ENCODE measurements at places on chromosomes 2 and 18.

GRCh38 chr2:217836901-217837491 lies 165.8 kb downstream of the TNS1 start:
- DNase-seq: no peak

GRCh38 chr2:210584834-210585233 lies 28.4 kb downstream of the CPS1 start:
- no peak for DNase-seq

GRCh38 chr2:229375251-229375650 lies 104.2 kb upstream of the PID1 start:
- no peak for DNase-seq

GRCh38 chr18:13800505-13801259 lies 23.3 kb upstream of the MC5R start:
- DNase-seq: no peak

- no peak for DNase-seq
Measured at GRCh38 chr2:149715005-149715592, 127.5 kb upstream of the MMADHC start.

- no peak for DNase-seq
Measured at GRCh38 chr2:33494877-33495641, 18.6 kb downstream of the RASGRP3 start.

- no peak for DNase-seq
Measured at GRCh38 chr18:12679183-12679786, 21.4 kb upstream of the SPIRE1 start.

GRCh38 chr2:202035941-202036372 lies 2.3 kb downstream of the FZD7 start:
- DNase-seq: no peak

DNA sequence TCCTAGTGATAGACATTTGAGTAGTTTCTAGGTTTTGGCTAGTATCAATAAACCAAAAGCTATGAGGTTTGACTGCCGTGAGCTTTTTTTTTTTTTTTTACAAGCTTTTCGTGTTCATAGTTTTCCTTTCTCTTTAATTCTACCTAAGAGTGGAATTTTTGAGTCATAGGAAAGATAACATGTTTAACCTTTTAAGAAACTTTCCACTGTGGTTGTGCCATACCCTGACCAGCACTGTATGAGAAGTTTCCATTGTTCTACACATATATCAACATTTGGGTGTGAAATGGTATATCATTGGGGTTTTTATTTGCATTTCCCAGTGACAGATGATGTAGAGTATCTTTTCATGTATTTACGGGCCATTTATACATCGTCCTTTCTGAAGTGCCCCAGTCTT lies 31.7 kb downstream of the UBE2F start:
- DNase-seq: no peak

GRCh38 chr2:134932864-134933526 lies 14.4 kb downstream of the CCNT2 start:
- no peak for DNase-seq

DNA sequence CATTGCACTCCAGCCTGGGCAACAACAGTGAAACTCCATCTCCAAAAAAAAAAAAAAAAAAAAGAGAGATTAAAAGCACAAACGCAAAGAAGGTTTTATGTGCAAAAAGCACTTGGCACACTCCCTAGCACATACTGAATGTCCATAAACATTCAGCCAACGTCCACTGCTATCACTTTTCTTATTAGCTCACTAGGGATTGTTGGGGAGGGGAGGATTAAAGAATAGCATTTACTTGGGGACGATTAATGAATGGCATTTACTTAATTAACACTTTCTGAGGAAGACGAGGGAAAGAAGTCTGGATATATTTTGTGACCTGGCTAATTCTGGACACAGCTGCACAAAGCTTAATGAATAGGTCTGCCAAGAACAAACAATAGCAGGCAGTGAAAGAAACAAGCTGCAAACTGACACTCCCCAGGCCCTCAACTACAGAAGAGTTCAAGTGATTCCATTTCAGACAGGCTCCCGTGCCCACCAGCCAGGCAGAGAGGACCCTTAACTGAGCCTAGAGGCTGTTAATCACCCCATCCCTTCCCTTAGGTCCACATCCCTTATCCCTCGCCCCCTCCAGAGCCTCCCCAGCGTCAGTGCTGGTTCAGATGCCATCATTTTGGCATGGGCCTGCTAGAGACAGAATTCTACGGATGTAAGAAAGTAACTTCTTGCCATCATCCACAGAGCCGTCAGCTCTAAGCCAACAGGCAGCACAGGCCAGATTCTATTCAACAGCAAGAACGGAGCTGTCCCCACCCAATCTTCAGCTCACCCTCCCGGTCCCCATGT lies 7.4 kb downstream of the CYB5A start:
- no peak for DNase-seq

DNA sequence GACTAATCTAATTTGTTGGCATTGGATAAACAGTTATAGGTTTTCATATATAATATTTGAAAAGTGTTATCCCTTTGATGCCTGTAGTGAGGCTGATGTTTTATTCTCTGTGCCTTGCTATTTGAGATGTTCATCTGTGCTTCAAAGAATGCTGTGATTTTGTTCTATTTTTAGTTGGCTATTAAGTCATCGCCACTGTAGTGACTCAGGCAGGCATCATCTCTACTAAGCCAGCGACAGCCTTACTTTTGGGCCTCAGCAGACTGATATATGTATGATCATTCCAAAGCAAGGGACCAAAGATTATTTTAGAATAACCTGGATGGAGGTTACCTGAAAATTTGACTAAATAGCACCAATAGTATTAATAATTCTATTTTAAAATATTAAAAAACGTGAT lies 1674.5 kb upstream of the NXPH2 start:
- DNase-seq: no peak

- no peak for DNase-seq
Measured at GRCh38 chr2:108224022-108224421, 15.7 kb upstream of the SULT1C3 start.

GRCh38 chr18:13570216-13570615 lies 156.1 kb downstream of the FAM210A start:
- DNase-seq: no peak

DNA sequence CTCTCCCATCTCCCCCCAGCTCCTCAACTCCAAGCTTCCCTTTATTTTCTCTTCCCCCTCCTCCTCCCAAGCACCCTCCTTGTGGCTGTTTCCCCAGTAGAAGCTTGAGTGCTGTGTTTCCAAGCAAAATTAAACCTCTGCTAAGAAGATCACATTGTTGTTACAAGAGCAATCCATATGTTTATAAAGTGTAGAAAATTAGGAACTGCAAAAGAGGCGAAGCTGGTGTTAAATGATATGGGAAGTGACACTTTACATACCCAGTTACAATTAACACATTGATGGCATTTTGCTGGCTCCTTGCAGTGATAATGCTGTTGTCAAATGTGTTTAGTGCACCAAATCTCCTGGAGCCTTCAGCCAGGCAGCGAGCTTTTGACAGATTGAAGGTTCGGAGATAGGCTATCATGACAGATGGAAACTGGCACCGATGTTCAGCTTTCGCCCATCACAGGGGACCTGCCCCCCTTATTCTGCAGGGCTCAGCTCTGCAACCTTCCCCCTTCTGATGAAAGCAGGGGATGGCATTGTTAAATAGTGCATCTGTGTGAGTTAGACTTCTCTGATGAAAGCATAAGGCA lies 259.8 kb upstream of the ATP5MC3 start:
- no peak for DNase-seq

DNA sequence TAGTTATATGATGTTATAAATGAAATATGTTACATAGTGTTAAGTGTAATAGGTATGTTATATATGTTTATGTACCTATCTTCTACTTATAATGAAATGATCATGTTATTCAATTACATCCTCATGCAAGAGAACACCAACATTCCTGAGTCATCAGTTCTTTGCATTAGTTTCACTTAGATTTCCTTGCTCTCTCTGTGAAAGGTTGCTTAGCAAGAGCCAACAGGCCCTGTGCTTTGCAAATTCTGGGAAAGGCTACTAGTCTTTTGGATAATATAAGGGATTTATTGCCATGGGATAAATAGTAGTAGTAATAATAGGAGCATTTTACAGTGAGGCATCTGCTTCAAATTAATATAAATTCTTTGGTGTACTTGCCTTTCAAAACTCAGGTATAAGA lies 274.8 kb downstream of the SP3 start:
- no peak for DNase-seq

GRCh38 chr2:151176661-151177060 lies 85.0 kb downstream of the RBM43 start:
- DNase-seq: no peak

DNA sequence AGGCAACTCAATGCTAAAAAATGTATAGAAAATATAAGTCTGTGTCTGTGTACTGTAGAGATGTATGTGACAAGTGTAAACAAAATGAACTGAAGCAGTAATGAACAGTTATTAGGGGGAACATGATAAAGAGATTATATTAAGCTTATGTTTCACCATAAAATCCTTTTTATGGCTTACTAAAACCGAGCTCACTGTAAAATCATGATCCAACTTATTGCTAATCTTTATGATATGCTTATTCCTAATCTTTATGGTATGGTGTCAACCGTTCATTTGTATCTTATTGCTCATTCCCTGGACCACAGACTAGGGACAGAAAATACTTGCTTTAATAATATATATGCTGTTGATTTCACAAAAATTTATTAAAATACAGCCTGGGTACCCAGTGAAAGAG lies 62.1 kb downstream of the TNFRSF11A start:
- no peak for DNase-seq

GRCh38 chr2:39621596-39621995 lies 44.1 kb upstream of the TMEM178A start:
- DNase-seq: no peak

- DNase-seq: no peak
Measured at GRCh38 chr2:191866675-191867506, 20.0 kb upstream of the CAVIN2 start.

DNA sequence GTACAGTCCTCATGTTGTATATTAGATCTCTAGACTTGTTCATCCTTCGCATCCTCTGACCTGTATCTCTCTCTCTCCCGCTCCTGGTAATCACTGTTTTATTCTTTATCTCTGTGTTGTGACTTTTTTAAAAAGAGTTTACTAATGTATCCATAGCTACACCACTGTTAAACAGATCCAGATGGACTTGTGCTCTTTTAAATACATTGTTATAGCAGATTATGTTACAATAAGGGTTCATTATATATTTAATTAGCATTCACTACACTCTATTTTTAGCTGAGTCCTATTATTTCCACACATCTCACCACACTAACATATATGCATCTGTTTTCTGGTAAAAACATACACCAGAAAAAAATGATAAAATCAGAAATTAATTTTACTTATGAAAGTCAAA lies 90.5 kb downstream of the RBM43 start:
- DNase-seq: no peak

GRCh38 chr2:144011553-144011952 lies 508.4 kb downstream of the ZEB2 start:
- DNase-seq: no peak

DNA sequence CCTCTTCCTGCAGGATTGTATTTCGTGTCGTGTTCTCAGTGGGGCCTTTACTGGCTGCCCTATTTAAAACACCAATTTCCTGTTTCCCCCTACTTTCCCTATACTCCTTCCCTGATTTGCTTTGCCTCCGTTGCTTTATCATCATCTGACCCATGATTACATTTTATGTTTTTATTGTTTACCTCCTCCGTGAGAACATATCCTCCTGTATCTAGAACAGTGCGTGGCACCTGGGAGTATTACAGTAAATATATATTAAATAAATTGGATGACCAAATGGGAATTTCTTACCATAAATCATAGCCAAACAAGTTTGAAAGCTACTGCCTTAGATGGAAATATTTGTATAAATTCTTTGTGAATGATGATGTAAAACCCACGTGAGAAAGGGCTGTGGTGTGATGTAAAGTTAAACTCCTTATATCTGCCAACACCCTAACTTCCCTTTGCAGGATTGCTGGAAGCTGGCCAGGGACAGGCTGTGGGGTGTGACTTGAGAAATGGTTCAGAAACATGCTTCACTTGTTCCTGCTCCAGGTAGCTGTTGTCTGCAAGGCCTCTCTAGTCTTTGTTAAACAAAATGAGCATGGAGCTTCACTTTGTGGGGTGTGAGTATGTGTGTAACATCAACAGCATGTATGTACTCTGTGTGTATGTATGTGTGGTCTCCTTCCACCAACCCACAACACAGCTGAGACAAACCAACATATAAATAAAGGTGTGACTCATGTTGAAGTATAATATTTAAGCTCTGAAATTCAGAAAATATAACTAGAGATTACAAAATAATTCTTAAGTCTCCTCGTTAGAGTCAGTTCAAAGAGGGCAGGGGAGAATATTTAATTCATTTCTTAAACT lies 40.3 kb downstream of the LHCGR start:
- no peak for DNase-seq

GRCh38 chr2:120656273-120656950 lies 79.3 kb upstream of the GLI2 start:
- no peak for DNase-seq

DNA sequence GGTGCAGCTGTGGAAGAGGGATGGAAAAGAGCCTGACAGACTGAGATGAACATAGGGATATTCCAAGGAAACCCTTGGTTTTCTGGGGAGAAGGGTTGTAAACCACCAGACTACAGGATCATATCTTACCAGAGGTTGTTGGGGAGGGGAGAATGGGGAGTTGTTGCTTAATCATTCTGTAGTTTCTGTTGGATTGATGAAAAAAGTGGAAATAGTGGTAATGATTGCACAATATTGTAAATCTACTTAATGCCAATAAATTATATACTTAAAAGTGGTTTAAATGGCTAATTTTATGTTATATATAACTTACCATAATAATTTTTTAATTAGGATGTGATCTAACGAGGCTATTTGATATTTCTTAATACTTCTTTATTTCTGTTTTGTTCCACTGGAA lies 800.9 kb downstream of the BCL11A start:
- DNase-seq: no peak

GRCh38 chr2:105785095-105785847 lies 40.6 kb downstream of the NCK2 start:
- DNase-seq: no peak

- DNase-seq: no peak
Measured at GRCh38 chr2:152086231-152086630, 12.6 kb downstream of the CACNB4 start.

- no peak for DNase-seq
Measured at GRCh38 chr18:24021505-24021904, 7.0 kb downstream of the TTC39C start.

DNA sequence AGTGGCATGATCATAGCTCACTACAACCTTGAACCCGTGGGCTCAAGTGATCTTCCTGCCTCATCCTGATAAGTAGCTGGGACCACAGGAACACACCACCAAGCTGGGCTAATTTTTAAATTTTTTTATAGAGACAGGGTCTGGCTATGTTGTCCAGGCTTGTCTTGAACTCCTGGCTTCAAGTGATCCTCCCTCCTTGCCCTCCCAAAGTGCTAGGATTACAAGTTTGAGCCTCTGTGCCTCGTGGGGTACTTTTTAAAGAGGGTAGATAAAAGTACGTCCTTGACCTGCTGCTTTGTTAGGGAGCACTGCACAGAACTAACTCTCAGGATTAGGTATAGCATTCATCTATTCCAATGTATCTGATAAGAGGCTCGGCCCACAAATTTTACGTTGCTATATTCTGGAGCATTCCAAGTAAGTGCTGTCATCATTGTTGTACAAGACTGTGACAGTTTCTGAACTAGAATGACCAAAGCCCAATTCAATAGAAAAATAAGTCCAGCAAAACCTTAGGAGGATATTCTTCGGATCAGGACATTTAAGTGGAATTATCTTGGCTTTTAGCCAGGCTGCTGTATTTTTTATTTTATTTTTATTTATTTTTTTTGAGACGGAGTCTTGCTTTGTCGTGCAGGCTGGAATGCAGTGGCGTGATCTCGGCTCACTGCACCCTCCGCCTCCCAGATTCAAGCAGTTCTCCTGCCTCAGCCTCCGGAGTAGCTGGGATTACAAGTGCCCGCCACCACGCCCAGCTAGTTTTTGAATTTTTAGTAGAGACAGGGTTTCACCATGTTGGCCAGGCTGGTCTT lies 4.1 kb downstream of the MTCL1 start:
- no peak for DNase-seq

Data from activated CD4-positive, alpha-beta T cell treated with anti-CD3 and anti-CD28 coated beads, Interleukin-2, amount 50 U/mL, for 24 hours (primary cell).